AG10803 (cell line): ENCODE measurements at places on chromosomes 5 and 9.

DNA sequence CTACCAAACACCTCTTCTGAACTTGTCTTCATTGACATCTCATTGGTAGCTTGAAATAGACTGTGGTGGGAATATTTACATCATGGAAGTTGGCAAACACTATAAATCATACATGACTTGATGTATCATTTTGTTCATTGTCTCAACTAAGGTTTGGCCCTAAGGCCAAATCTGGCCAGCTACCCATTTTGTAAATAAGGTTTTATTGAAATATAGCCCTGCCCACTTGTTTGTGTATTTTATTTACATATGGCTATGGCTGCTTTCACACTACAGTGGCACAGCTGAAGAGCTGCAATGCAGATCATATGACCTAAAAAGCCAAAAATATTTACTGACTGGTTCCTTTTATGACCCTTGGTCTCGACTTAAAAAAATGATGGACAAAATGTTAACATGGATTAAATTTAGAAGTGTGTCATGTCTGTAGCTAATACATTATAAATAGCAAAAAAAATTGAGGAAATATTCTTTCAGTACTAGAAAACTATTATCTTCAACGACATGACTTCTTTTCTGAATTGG is 22.1 kb downstream of the FAM240B start:
- no peak for DNase-seq

DNA sequence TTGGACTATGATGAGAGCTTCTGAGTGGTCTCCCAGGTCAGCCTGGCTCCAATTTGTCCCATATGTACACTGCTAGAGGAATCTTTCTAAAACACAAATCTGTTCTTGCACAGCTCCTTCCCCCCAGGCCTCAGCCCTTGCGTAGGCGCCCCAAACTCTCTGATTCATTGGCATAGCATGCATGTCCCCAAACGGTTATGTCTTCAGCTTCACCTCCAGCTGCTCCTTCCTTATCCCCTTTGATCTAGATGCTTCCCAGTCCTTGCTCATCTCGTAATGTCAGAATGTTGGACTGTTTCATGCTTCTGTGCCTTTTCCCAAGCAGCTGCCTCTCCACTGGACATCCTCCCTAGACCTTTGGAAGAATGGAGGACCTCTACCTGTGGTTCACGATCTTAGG is 60.1 kb upstream of the BASP1 start:
- peak; percentile 62 for DNase-seq

GRCh38 chr9:129026442-129027223 is 1.5 kb downstream of the SH3GLB2 start:
- peak; percentile 20 for DNase-seq

GRCh38 chr5:77852068-77852513 is 76.0 kb upstream of the TBCA start:
- DNase-seq = no peak

- no peak for DNase-seq
Observed at GRCh38 chr5:82798676-82799075, 278.5 kb downstream of the TMEM167A start.

DNA sequence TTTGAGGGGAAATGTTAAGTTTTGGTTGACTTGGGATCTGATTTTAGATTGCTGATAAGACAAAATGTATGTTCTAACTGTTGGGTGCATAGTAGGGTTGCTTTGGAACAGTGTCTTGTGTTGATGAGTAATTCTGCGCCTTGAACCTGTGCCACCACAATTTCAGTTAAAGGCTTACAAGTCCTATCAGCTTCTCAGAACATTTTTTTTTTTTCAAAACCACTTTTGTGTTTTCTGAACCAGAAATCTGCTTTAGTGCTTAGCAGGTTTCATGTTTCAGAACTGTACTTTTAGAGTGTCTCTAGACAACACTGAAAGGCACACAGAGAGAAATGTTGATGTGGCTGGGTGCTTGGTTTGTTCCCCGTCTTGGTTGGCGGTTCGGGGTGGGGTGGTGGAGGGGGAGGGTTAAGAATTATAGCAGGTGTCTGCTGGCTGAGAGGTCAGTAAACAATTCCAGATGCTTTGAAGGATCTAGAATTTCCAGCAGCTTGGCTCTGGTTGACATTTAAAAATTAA is 84.6 kb downstream of the ANKRD55 start:
- DNase-seq = no peak

GRCh38 chr5:104843822-104844221 is 1281.2 kb upstream of the NUDT12 start:
- DNase-seq = no peak

DNA sequence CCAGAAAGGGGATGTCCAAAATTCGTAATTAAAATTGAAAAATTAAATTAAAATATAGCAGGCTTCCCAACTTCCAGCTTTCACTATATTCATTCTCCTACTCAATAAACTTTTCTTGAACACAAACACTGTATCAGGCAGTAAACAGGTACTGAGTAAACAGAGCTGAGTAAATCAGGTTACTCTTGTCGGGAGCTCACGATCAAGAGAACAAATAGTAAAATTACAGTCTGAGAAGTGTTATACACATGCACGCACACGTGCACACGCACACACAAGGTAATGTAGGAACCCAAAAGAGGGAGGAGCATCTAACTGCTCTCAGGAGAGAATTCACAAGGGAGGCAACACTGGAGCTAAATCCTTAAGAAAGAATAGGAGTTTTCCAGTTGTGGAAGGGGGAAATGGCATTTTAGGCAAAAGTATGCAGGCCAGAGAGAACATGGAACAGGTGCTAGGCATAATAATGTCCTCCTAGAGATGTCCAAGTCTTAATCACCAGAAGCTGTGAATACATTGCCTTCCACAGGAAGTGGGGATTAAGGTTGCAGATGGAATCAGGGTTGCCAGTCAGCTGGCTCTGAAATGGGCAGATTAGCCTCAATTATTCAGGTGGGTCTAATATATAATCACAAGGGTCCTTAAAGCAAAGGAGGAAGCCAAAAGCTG is 598.8 kb upstream of the BRINP1 start:
- no peak for DNase-seq

DNA sequence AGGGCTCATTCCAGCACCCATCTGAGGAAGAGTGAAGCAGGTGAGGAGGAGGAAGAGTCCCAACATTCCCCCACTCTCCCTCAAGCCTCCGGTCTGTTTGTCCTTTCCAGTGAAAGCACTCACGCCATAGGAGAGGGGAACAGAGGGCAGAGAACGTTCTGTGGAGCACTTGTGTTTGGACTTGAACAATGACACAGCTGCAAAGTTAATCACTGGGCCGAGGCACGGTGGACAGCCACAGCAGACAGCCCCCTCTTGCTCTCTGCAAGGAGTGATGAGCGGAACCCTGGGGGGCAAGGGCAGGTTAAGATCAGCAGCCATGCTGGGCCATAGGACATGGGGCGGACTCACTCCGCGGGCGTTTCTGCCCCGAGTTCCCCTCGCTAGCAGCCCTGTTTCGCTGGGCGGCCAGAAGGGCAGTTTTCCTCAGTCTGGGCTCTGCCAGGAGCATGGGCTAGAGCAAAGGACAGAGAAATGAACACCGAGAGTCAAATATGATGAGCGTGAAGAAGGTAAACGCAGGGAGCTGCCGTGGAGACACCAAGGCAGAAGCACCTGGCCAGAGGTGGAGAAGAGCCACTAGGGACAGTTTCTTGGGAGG is 185.7 kb downstream of the GAPVD1 start:
- DNase-seq = no peak

GRCh38 chr9:91500509-91501014 is 76.9 kb upstream of the NFIL3 start:
- DNase-seq = peak; percentile 63

DNA sequence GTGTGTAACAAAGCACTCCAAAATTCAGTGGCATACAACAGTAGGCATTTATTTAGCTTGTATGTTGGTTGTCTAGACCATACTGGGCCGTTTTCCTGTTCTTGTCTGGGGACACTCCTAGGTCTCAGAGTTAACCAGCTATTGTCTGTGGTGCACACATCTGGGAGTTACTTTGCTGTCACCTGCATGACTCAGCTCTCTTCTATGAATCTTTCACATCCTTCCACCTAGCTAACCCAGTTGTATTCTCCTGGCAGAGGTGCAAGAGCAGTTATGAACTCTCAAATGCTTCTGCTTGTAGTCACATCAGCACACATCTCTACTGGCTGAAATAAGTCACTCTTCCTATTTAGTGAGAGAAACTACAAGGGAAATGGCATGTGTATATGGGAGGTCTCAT is 138.1 kb downstream of the BAAT start:
- DNase-seq = no peak

GRCh38 chr9:134469041-134469875 is 143.0 kb downstream of the RXRA start:
- peak; percentile 49 for DNase-seq

GRCh38 chr9:124281931-124282371 is 24.2 kb downstream of the NEK6 start:
- DNase-seq = no peak

GRCh38 chr9:21592063-21592338 is 109.9 kb upstream of the IFNE start:
- no peak for DNase-seq

GRCh38 chr9:73118286-73118685 is 33.4 kb upstream of the ANXA1 start:
- DNase-seq = no peak

GRCh38 chr5:73812457-73812856 is 186.5 kb downstream of the ARHGEF28 start:
- DNase-seq = no peak
